ENCODE measurements at places on chromosomes 2 and 18.

DNA sequence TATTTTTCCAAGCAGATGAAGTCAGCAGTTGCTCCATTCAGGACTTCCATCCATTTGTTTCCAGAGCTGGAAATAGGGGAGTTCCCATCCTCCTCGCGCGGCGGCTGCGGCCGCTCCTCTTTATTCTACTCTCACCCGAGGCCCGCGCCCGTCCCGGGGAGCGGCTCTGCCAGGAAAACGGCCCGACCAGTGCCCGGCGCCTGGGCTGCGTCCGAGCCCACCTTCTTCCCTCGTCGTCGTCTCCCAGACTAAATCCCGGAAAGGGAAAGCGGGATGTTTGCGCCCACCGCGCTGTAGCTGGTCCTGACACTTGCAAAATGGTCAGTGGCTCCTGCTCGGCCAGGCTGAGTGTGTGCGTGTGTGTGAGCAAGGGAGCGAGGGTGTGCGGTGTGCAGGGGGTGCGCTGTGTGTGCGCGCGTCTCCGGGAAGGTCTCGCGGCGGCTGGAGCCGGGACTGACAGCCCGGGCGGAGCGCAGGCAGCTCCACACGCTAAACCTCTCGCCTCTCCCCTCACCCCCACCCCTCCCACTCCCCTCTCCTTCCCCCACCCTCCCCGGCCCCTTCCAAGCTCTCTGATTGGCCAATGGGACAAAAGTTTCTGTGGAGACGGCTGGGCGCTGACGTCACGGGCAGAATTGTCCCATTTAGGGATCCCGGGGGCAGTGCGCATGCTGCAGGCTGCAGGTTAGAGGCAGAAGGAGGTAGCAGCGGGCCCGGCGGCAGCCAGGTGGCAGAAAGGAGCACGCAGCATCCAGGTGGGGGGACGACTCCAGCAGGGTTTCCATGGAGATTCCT lies at the start of gene NOL4:
TSS of gene NOL4 (minus strand) at position 491 of the 795 bp plus-strand sequence. CDS start 1,660 bp downstream, outside the sequence.
- no peak for DNase-seq

DNA sequence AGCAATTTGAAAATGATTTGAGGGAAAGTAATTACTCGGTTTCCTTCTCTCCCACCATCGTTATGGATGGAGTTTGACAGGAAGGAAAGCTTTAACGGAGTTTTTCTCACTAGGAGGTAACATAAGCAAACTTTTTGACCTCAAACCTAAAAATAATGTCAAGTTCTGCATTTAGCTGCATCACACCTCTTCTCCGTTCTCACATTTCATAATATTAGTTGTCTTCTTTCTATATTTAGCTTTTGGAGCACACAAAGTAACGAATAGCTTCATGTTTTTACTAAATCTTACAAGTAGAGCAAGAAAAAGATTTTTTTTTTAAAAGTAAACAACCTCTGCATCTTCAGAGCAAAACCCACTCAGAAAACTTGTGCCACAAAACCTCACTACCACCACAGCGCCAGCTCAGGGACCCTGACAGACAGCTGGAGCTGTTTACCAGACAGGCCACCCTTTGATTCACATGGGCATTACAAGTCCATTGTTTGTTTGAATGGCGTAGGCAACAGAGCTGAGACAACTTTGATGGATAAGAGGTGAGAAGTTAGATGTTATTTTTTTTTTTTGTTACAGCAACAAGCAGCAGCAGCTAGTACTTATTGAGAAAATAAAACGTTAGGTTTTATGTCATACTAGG lies 21.9 kb upstream of the ICOS start:
- no peak for DNase-seq

DNA sequence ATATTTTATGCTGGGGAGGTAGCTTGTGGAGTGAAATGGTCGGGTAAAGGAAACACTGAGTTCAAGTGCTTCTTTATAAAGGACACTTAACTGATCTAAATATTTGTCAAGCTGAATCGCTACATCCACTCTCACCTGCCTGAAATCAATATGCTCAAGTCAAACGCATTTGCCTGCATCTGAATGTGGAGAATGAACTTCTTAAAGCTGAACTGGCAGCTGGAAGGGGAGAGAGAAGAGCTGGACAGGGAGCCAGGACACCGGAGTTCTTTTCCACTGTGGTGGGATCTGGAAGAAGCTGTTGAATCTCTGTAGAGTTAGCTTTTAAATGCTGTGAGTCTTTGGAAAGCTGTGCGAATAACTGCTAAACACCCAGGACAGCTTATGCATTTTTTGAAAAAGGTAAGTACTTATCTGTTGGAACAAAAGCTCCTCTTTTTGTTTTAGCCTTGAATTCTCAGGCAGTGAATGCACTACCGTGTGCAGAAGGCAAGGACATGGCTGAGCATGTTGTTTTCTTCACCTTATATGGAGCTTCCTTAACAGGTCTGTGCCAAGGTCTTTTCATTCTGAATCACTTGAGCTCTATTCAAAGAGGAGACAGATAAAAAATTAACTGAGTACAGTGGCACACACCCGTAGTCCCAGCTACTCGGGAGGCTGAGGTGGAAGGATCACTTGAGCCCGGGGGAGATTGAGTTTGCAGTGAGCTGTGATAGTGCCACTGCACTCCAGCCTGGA lies 74.2 kb upstream of the KLF7 start:
- no peak for DNase-seq

GRCh38 chr2:36530983-36531354 lies 67.0 kb downstream of the FEZ2 start:
- DNase-seq = no peak

DNA sequence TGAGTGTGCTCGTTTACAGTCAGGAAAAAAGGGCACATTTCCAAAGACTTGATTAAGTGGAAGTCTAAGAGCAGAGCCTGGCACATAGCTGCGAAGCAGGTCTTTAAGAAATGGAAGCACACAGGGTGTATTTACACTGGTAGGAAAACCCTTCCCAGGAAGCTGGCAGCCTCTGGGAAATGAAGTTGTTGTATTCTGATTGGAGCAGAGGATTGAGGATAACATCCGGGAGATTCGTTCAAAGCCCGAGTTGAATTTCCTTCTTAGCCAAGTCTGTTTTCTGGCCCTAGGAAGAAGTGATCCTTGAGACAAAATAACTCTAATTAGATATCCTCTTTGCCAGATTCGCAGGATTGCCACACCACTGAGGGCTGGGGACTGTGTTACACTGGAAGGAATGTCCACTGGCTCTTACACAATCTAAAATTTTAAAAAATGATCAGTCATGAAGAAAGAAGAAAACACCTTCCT lies 75.9 kb downstream of the ITGB1BP1 start:
- DNase-seq = no peak

DNA sequence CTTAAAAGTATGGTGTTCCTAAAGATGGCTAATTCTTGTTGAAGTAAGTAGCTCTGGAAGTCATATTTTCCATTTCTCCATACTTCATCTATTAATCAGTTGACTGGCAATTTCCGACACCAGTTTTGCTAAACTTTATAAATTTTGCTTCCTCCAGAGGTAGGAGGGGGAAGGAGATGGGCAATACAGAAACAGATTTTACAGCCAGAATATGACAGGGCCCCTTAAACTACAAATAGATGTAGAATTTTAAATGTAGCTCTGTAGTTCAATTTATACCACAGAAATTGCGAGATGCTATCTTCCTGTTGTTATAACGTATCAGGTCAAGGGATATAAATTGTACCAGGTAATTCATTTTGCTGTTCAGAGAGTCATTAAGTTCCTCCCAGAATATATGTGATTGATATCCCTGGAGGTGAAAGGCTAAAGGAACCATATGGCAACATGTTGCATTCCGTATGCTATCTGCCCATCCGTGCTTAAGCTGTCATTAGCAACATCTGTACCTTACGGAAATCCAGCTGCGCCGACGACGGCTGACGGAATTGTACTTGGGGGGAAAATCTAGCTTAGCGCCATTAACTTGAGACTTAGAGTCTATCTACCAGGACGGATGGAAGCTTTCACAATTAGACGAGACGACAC lies 8.4 kb upstream of the NR4A2 start:
- DNase-seq = no peak

- no peak for DNase-seq
These were observed 129.1 kb upstream of the MMADHC start for GRCh38 chr2:149716687-149717086.

GRCh38 chr2:105361102-105361889 lies 24.0 kb downstream of the C2orf49 start:
- no peak for DNase-seq

GRCh38 chr2:11775384-11775783 lies 29.0 kb downstream of the LPIN1 start:
- DNase-seq = peak; percentile 75

DNA sequence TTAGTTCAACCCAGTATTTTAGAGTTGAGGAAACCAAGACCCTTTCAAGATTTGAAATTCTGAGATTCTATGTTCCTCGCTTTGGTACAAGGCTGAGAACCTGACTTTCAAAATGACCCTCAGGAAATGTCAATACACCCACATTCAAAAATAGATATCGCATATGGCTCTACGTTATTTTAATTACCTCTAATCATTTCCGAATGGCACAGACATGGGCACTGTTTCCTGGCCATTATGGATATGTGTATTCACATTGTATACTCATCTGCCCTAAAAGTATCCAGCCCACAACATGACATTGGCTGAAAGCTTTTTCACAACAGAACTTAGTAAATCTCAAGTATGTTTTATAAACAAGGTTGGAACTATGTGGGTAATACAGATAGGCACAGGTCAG lies 6.7 kb downstream of the KLF7 start:
- no peak for DNase-seq

- no peak for DNase-seq
These were observed 306.2 kb upstream of the KCNJ3 start for GRCh38 chr2:154392256-154392655.

- DNase-seq = no peak
These were observed 2.5 kb upstream of the MAT2A start for GRCh38 chr2:85536479-85536878.

DNA sequence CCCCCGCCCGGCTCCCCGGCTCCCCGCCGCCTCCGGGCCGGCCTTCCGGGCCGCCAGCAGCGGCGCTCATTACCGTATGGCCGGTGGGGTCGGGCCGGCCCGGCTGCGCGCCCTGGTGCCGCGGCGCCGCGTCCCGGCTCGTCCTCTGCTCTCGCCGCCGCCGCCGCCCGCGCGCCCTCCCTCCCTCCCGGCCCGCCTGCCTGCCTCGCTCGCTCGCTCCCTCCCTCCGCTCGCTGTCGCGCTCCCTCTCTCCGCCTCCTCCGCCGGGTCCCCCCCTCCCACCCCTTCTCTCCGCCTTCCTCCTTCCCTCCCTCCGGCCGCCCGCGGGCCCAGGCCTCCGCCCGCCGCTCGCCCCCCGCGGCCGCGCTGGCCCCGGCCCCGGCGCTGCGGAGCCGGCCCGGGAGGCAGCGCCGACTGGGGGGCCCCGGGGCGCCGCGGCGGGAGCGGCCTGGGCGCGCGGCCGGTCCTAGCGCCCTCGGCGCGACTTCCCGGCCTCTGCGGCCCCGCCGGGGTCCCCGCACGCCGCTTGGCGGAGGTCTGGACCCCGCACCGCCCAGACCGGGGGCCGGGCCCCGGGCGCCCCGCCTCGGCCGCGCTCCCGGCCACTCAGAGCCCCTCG lies at the start of gene DNMT3A:
TSS of gene DNMT3A (minus strand) at position 173 of the 619 bp plus-strand sequence. CDS start 27,941 bp downstream, outside the sequence.
- DNase-seq = peak; percentile 59

GRCh38 chr2:98748292-98749065 lies 17.5 kb upstream of the MGAT4A start:
- no peak for DNase-seq

GRCh38 chr2:118120401-118120780 lies 32.1 kb downstream of the INSIG2 start:
- DNase-seq = no peak

- DNase-seq = no peak
These were observed 42.7 kb downstream of the EPAS1 start for GRCh38 chr2:46339676-46340459.

- DNase-seq = peak; percentile 43
These were observed 664 bp downstream of the CCT4 start for GRCh38 chr2:61887717-61888266.

Measured in CD4-positive, alpha-beta T cell treated with Interleukin-17A for 1 hour (primary cell).